ENCODE measurements at places on chromosomes 6 and 20. TPM values are rescaled to one million over a fixed set of nuclear protein-coding genes. Genes with fewer than 3 reads are reported as not detected.
A peak's percentile ranks its signal among the peaks of the same experiment; 100 is the strongest.

Gene SASH1
- 0.17 TPM for total RNA-seq

DNA sequence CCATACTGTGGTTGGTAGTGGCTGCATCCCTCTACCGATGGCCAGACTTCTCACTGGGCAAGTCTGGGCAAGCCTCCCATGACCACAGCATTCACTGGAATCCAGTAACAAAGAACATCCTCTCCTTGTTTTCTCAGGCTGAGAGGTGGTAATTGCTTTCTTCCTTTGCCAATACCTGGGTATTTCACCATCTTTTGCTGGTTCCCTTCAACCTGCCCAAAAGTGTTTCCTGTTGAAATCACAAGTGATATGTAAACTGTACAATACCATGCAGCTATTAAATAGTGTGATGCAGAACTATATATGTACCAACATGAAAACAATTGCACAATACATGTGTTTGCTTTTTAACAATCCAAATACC is at the start of gene PTCHD4:
TSS of gene PTCHD4 (minus strand) at position 55 of the 364 bp plus-strand sequence. CDS start 42,240 bp downstream, outside the sequence.
- no peaks in the 10 kb centered on the region for H3K27me3 ChIP-seq
- H3K4me1 ChIP-seq = no peaks in the 10 kb centered on the region
- no peak within 1 kb of the TSS for H3K27ac ChIP-seq
- H3K36me3 ChIP-seq = no peaks in the 10 kb centered on the region
- no peak within 1 kb of the TSS for H3K4me3 ChIP-seq

DNA sequence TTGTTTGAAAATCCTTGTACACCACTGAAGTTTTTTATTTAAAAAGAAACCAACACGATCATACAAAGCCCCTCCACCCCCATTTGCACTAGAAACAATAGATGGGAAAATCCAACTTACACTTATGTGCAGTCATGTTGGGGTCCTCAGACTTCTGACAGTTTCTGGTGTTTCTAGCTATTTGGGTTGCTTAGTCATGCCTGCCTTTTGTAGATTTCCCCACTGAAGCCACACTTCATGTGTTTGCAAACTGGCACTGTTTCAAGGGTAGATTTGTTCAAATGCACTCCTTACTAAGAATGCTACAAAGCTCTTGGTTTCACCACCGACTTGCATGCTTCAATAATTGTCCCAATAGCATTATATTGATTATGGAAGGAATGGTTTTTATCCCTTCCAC is 1.5 kb downstream of the SH3BGRL2 start:
- no peak overlapping the region for H3K4me3 ChIP-seq
- H3K4me1 ChIP-seq = no peaks in the 10 kb centered on the region
- H3K27ac ChIP-seq = no peak overlapping the region
- H3K27me3 ChIP-seq = peaks cover 23% of the 10 kb centered on the region
- DNase-seq = no peak
- no peaks in the 10 kb centered on the region for H3K36me3 ChIP-seq

Gene RAET1L
- not detected for total RNA-seq

DNA sequence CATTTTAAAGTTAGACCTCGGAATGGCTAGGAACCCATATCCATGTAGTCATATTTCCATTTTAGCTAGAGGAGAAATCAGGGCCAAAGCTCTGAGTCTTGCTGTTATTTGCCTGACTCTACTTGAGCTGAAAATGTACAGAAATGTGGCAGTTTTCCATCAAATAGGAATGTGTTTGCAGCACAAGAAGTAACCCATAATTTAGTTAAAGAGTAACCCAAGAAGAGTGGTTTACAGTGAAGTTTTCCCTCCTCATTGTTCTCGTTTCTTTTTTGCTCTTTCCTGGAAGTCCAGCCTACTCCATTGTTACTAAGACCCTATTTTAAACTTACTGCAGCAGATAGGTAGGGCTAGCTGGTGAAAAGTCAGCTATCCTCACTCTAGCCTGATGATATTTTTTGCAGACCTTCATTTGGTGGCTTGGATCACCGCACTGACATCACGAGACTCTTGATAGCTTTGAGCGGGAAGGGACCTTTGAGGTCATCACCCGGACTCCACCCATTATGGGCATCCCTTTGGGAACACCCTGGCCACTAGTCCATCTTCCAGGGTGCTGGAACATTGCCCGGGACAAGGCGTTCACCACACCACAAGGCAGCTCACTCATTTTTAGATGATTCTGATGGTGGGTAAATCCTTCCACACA is 28.0 kb upstream of the ADGRF5 start:
- no peaks in the 10 kb centered on the region for H3K4me1 ChIP-seq
- H3K27ac ChIP-seq = no peak overlapping the region
- H3K4me3 ChIP-seq = no peak overlapping the region
- peaks cover 33% of the 10 kb centered on the region for H3K27me3 ChIP-seq
- no peak for DNase-seq

Gene XKR7
- total RNA-seq = not detected

DNA sequence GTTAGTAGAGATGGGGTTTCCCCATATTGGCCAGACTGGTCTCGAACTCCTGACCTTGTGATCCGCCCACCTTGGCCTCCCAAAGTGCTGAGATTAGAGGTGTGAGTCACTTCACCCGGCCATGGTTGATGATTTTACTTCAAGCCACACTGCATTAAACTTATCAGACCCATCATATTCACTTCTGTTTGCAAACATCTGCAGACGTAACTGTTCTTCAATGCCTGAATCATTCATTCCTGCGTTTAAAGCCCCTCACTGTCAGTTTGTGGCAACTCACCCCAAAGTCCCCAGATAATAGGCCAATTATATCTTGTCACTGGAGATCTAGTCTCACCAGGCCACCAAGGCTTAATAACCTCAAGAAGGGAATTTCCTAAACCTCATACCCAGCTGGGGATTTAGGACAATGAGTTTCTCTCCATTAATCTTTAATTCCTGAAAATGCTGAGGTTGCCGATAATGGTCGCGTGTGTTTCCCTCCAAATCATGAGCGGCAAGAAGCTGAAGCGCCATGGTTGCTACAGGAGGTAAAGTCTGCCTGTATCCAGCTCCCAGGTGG is 229.6 kb downstream of the LY86 start:
- no peaks in the 10 kb centered on the region for H3K4me1 ChIP-seq
- H3K36me3 ChIP-seq = no peaks in the 10 kb centered on the region
- no peak overlapping the region for H3K27ac ChIP-seq

GRCh38 chr20:61576372-61576771 is 324.3 kb downstream of the CDH4 start:
- H3K27ac ChIP-seq = no peak overlapping the region
- DNase-seq = peak; percentile 34
- peaks cover 7% of the 10 kb centered on the region for H3K27me3 ChIP-seq
- no peaks in the 10 kb centered on the region for H3K36me3 ChIP-seq
- H3K4me3 ChIP-seq = no peak overlapping the region

- DNase-seq = no peak
- H3K27ac ChIP-seq = no peak overlapping the region
- no peaks in the 10 kb centered on the region for H3K36me3 ChIP-seq
Observed at GRCh38 chr6:1658212-1659005, 48.7 kb downstream of the FOXC1 start.

Gene GPR63
- 0.14 TPM for total RNA-seq

GRCh38 chr20:50163570-50164317 is 10.2 kb upstream of the PEDS1 start:
- DNase-seq = no peak
- no peaks in the 10 kb centered on the region for H3K36me3 ChIP-seq
- H3K27me3 ChIP-seq = no peaks in the 10 kb centered on the region
- no peak overlapping the region for H3K27ac ChIP-seq
- H3K4me3 ChIP-seq = no peak overlapping the region

- H3K27me3 ChIP-seq = peaks cover 3% of the 10 kb centered on the region
- no peaks in the 10 kb centered on the region for H3K4me1 ChIP-seq
- DNase-seq = no peak
- no peaks in the 10 kb centered on the region for H3K36me3 ChIP-seq
Observed at GRCh38 chr6:122622479-122622878, 12.3 kb downstream of the PKIB start.

Gene PPIL4
- 19.7 TPM for total RNA-seq

GRCh38 chr6:44496665-44497369 is 109.3 kb downstream of the CDC5L start:
- peaks cover 16% of the 10 kb centered on the region for H3K27me3 ChIP-seq
- no peak for DNase-seq
- H3K27ac ChIP-seq = no peak overlapping the region
- no peaks in the 10 kb centered on the region for H3K4me1 ChIP-seq
- H3K4me3 ChIP-seq = no peak overlapping the region
- H3K36me3 ChIP-seq = no peaks in the 10 kb centered on the region

Gene NSFL1C
- 73.6 TPM for total RNA-seq

DNA sequence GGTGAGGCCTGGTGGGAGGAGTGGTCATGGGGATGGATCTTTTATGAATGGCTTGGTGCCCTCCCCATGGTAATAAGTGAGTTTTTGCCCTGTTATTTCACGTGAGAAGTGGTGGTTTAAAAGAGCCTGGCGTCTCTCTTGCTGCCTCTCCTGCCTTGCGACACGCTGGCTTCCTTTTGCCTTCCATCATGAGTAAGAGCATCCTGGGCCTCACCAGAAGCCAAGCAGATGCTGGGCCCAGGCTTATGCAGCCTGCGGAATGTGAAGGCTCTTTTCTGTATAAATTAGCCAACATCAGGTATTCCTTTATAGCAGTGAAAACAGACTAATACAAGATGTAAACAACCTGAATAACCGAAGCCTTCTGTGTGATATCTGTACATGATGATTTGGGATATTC is 27.6 kb downstream of the VTA1 start:
- H3K4me3 ChIP-seq = no peak overlapping the region
- H3K27ac ChIP-seq = no peak overlapping the region
- peaks cover 3% of the 10 kb centered on the region for H3K4me1 ChIP-seq
- H3K27me3 ChIP-seq = no peaks in the 10 kb centered on the region

- no peak for DNase-seq
- H3K27me3 ChIP-seq = no peaks in the 10 kb centered on the region
- no peak overlapping the region for H3K27ac ChIP-seq
- peaks cover 11% of the 10 kb centered on the region for H3K4me1 ChIP-seq
Observed at GRCh38 chr6:35686436-35686835, 2.3 kb downstream of the FKBP5 start.

GRCh38 chr6:79157961-79158644 is 76.4 kb downstream of the HMGN3 start:
- no peak overlapping the region for H3K4me3 ChIP-seq
- H3K36me3 ChIP-seq = no peaks in the 10 kb centered on the region
- H3K4me1 ChIP-seq = no peaks in the 10 kb centered on the region

DNA sequence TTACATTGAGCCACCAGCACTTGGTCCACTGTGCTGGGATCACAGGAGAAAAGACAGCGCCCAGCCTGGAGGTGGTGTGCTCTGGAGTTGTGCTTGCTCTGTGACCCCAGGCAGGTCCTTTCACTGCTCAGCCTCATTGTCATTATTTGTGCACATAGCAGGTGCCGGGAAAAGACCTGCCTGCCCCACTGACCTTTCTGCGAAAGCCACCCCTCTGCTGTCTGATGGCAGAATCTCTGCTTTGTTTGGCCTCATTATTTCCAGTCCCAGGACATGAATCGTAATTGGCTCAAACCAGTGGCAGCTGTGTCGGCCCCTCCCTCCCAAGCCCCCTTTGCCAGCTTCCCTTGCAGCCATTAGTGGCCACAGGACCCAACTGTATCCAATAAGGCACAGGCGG is 185.2 kb upstream of the UST start:
- no peak for DNase-seq
- peaks cover 4% of the 10 kb centered on the region for H3K36me3 ChIP-seq
- no peak overlapping the region for H3K4me3 ChIP-seq
- H3K27me3 ChIP-seq = peaks cover 44% of the 10 kb centered on the region
- no peak overlapping the region for H3K27ac ChIP-seq
- H3K4me1 ChIP-seq = peaks cover 25% of the 10 kb centered on the region

Gene PNPLA1
- total RNA-seq = not detected

DNA sequence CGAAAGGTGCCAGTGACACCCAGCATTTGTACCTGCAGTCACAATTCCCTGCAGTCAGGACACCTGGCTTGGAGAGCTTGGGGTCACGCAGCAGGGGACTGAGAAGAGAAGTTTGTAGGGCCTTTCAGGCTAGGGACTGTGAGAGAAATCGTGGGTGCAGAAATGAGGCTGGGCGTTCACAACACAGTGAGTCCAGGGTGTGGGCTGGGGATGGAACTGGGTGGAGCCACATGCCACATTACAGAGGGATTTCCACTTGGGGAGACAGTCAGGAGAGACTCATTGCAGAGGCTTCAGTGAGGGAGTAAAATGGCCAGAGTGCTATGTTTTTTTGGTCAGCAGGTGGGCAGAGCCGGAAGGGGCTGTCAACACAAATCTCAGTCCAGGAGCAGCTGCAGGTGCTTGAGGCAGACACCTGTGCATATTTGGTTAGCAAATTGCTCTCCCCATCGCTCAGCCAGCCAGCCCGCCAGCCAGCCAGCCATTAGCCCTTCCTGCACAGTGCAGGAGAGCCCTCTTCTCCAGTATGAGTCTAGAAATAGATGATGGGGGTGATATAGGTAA is 7.4 kb downstream of the ITPR3 start:
- no peaks in the 10 kb centered on the region for H3K27me3 ChIP-seq
- H3K36me3 ChIP-seq = no peaks in the 10 kb centered on the region
- H3K27ac ChIP-seq = no peak overlapping the region
- H3K4me3 ChIP-seq = no peak overlapping the region
- DNase-seq = no peak
- peaks cover 31% of the 10 kb centered on the region for H3K4me1 ChIP-seq

DNA sequence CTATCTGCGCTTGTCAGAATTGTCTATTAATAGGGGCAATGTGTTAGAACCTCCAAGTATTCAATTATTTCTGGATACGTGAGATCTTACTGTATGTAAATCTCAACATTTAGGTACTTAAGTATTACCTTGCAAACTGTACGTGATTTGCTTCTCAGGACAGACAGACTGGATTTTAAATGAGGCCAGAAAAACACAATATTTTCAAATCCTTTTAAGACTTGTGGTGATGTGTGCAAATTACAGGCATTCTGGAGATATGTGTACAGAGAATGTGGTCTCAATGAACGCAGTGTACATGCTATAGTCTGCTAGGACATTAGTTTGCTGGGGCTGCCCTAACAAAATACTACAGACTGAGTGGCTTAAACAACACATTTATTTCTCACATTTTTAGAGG is 16.9 kb downstream of the CCR6 start:
- H3K4me1 ChIP-seq = peaks cover 39% of the 10 kb centered on the region
- no peak overlapping the region for H3K4me3 ChIP-seq
- no peak overlapping the region for H3K27ac ChIP-seq
- H3K36me3 ChIP-seq = no peaks in the 10 kb centered on the region
- DNase-seq = no peak

GRCh38 chr20:2978519-2978918 is 64.9 kb upstream of the GNRH2 start:
- DNase-seq = no peak
- H3K27me3 ChIP-seq = no peaks in the 10 kb centered on the region
- H3K4me1 ChIP-seq = peaks cover 19% of the 10 kb centered on the region
- no peaks in the 10 kb centered on the region for H3K36me3 ChIP-seq
- H3K4me3 ChIP-seq = no peak overlapping the region

- H3K4me3 ChIP-seq = no peak overlapping the region
- H3K36me3 ChIP-seq = no peaks in the 10 kb centered on the region
- DNase-seq = no peak
Observed at GRCh38 chr6:52507557-52508260, 69.2 kb downstream of the TRAM2 start.

- H3K36me3 ChIP-seq = no peaks in the 10 kb centered on the region
- no peak for DNase-seq
- H3K27ac ChIP-seq = no peak overlapping the region
- peaks cover 7% of the 10 kb centered on the region for H3K4me1 ChIP-seq
- no peaks in the 10 kb centered on the region for H3K27me3 ChIP-seq
- H3K4me3 ChIP-seq = no peak overlapping the region
Observed at GRCh38 chr6:5704708-5705107, 302.0 kb downstream of the NRN1 start.

Gene ABCC10
- 82.9 TPM for total RNA-seq

Gene CLVS2
- not detected for total RNA-seq

Gene BEND3
- 3.0 TPM for total RNA-seq

- no peak overlapping the region for H3K4me3 ChIP-seq
- no peaks in the 10 kb centered on the region for H3K27me3 ChIP-seq
- no peaks in the 10 kb centered on the region for H3K36me3 ChIP-seq
- no peak overlapping the region for H3K27ac ChIP-seq
- no peaks in the 10 kb centered on the region for H3K4me1 ChIP-seq
Observed at GRCh38 chr6:123715006-123715863, 78.5 kb upstream of the TRDN start.

Gene KCNK15
- 0.50 TPM for total RNA-seq
